ENCODE measurements at places on chromosomes 1 and 21.

DNA sequence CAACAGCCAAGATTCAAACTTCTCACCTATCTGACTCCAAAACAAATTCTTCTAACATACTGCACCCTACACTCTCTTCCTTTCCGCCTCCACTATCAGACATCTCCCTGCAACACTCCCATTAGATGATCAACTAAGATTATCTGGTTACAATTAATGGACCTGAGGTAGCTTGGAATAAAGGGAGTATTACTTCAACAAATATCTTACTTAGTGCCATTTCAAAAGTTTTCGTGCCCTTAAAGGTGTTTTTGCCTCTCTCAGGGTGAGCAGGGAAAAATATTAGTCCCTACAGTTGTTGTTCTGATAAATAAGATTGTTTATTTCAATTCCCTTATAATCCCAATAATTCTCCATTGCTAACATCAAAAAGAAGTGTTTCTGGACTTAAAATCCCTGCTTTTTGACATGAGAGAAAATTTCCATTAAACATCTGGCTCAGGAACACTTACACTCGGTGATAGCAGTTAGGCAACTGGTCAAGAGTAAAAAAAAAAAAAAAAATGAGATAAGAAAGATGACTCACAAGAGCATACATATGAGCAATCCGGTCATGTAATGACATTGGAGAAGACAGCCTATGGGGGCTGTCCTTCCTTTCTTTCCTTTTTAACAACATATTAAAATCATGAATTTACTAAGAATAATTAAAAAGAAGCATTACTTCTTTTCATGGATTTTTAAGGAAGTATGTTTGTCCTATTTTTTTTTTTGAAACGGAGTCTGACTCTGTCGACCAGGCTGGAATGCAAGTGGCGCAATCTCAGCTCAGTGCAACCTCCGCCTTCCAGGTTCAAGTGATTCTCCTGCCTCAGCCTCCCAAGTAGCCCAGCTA, 7.6 kb downstream of the RSBN1 start:
- DNase-seq = peak; percentile 45

GRCh38 chr1:246216906-246217305, 290.2 kb downstream of the SMYD3 start:
- DNase-seq = no peak

DNA sequence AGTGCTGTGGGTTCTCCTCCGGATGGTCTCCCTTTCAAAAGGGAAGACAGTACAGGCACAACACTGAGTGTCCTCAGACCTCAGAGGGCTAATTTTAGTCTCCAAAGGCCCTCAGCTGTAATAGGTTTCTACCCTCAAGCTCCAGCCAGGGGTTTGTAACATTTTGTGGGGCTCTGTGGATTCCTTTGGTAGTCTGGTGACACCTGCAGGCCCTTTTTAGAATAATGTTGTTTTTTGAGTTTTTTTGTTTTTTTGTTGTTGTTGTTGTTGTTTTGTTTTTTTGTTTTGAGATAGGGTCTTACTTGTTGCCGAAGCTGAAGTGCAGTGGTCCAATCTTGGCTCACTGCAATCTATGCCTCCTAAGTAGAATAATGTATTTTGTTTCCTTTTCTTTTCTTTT, 15.0 kb upstream of the TMEM201 start:
- peak; percentile 29 for DNase-seq

DNA sequence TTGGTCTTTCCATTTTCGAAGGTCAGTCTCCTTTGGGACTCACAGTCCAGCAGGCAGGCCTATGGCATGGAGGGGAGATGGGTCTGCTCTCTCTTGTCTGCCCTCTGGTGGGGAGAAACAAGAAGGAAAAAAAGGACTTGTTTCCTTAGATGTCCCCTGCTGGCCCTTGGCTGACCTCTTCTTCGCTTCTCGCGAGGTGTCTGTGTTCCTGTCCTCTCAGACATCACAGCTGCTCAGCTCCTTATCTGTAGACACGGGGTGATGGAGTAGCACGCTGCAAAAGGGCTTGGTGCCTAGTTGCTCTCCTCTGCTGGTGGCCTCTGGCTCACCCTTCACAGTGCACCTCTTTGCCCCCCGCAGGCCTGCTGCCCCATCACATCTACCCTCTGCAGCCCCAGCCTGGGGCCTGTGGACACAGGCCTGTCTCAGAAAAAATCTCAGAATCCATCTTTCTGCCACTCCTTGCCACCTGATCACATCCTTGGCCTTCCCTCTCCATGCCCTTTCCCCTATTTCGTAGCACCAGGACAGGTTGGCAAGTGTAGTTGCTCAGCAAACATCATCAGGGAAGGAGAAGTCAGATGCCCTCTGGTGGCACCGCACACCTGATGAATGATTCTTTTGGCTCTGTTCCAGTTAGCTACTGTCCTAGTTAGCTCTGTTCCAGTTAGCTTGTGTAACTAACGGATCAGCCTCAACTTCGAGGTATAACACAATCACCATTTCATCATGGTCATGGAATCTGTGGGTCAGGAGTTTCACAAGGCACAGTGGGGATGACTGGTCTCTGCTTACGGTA, 18.7 kb upstream of the AK2 start:
- DNase-seq = peak; percentile 89

GRCh38 chr1:7984811-7985210, 23.3 kb downstream of the PARK7 start:
- no peak for DNase-seq

DNA sequence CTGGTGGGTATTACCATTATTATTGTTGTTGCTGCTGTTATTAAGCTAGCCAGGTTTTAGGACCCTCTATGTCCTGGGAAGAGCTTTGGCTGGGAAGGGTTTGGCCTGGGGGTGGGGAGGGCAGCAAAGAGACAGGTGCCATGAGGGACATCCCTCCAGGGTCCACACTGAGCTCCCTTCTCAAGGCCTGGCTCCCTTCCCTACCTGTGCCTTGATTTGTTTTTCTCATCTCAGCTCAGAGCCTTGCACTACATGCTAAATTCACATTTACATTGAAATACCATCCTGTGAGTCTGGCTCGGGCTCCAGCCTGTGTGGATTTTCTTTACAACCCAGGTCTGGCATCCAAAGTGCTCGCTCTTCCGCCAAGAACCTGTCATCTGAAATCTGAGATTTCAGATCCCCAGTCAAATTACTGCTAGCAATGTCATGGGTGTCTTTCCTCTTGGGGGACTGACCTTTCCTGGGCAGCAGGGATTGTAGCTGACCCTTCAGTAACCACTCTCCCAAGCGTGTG, 536.3 kb downstream of the PTPRU start:
- DNase-seq = no peak

DNA sequence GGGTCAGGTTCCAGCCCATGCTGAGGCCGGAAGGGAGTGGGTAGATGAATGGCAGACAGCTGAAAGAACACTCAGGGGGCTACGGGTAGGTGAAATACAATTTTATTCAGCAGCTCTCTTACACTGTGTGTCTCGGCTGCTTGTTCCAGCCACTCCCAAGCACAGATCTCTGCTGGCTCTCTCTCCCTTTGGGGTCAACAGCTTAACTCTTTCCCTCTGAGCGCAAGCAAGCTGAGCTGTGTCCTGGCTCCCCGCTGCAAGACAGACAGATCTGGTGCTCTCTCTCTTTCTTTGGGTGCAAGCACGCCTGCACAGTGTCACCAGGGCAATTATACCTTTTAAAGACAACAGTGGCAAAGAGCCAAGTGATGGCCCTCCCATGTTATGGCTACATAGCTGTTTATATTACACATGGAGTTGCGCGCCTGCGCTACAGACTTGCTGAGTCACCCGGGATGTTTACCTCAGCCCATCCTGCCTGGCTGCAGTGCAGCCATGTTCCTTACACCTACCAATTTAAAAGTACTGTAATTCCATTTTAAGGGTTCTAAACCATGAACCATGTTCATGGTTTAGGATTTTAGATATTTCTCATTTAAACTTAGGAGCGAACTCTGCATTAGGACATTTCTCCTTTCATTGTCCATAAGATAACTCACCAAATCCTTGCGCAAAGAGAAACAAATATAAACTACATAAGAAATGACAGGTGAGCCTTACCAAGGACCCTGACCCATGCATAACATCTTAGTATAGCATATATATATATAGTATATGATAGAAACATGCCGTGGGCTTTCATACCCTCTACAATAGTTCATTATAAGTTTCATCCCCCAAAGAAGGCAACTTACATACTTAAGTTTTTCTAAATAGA, 396.5 kb downstream of the SMYD3 start:
- no peak for DNase-seq

DNA sequence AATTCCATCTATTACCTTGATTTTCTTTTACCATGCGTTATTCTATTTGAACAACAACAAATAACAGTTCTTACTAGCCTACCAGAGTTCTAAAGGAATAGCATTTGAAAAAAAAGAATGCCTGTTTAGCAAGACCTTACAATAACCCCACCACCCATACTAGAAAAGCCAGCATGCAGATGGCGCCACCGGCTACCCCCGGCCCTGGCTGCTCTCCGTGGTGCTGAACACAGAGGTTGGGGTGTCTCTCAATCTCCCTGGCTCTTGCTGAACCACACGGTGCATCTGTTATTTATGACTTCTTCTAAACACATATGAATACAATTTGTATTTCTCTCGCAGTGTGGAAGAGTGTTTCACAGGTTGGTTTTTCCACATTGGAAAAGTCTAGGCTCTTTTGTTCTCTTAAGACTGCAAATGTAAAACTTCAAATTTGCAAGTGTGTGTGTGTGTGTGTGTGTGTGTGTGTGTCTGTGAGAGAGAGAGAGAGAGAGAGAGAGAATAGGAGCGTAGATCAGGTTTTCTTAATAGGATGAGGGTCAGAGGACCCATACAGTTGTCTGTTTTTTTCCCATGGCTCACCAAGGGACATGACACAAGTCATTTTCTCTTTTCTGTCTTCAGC, 13.6 kb downstream of the GRIK3 start:
- DNase-seq = peak; percentile 26

DNA sequence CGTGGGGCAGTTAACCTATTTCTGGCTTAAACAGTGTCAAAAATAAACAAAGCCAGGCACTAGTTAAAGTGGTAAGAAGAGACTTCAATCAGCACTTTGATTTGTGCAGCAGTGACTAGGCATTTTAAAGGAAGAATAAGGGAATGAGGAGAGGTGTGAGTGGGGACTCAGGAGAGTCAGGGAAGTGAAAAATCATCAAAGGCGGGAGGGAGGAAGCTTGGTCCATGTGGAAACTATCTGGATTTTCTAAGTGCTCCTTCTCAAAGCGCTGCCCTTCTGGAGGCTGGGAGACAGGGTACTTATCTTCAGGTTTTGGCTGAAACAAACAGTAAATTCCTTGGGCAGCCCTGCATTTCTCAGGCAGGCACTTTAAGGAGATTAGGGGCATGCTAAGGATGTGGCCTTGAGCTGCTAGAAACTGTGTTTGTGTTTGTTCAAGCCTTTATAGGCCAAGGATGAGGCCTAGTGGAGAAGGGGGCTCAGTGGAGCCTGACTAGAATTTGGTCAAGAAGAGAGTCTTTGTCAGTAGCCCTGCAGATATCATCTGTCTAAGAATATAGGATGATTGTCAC, 486.5 kb downstream of the SIPA1L2 start:
- no peak for DNase-seq

DNA sequence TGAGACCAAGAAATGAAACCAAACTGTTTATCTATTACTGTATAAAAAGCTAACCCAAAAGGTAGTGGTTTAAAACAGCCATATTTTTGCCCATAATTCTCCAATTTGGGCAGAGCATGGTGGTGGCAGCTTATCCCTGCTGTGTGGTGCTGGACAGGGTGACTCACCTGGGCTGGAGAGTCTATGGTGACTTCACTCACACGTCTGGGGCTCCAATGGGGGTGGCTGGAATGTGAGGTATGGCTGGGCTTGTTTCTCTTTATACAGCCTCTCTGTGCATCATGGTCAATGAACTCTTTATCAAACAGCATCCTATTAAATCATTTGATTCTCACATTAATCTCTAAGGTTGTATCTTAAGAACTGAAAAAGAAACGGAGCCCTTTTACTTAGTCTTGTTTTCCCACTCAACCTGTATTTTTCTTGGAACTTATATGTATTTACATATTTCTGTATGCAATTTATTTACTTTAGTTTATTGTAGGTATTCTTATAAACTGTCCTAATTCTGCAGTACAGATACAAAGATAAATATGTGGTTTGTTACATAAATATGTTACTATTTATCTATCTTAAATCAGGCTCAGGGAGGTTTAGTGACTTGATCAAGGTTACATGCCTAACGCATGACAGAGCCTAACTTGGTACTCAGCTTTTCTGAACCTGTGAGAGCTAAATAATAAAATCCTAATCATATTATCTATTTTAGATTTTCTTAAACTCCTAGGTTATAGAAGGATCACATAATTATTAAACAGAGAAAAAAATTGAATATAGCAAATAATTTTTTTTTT, 37.5 kb upstream of the WLS start:
- no peak for DNase-seq

DNA sequence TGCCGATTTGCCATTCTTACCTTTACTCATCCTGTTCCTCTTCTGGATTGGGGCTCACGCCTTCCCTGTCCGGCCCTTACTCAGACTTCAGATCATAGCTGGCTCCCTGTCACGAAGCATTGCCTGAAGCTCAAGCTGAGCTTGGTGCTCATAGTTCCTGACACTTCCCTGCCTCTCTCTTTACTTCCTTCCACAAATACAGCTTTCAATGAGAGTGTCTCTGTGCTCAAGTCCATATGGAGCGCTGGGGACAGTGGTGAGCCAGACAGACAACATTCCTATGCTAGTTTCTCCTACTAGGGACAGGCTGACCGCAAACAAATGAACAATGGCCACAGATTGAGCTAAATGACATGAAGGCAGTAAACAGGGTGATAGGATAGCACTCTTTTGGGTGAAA, 38.1 kb downstream of the HHAT start:
- DNase-seq = no peak

- DNase-seq = no peak
Observed at GRCh38 chr1:243740255-243740999, 109.6 kb downstream of the AKT3 start.

GRCh38 chr1:86517336-86517735, 29.5 kb upstream of the CLCA4 start:
- DNase-seq = no peak

- no peak for DNase-seq
Observed at GRCh38 chr1:59556802-59557548, 257.8 kb upstream of the HOOK1 start.

DNA sequence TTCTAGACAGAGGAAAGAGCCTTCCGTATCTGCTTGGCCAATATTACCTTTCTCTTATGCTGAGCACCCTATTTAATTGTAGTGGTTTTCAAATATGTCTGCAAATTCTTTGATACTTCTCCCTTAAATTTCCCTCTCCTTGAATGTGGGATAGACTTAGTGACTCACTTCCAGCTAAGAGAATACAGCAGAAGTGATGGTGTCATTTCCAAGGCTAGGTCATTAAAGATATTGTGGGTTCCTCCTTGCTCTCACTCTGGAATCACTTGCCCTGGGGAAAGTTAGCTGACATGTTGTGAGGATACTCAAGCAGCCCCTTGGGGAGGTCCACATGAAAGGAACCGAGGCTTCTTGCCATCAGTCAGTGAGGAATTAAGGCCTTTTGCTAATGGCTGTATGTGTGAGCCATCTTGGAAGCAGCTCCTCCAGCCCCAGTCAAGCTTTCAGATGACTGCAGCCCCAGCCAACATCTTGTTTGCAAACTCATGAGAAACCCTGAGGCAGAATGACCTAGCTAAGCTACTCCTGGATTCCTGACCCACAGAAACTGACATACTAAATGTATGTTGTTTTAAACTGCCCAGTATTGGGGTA, 8.1 kb upstream of the CITED4 start:
- DNase-seq = peak; percentile 69

Measured in suppressor macrophage (primary cell).